Left renal cortex interstitium (tissue), 4 donors: ENCODE measurements at places on chromosomes 11 and 22. TPM values are rescaled to one million over a fixed set of nuclear protein-coding genes. Genes with fewer than 3 reads are reported as not detected.

- no peak for DNase-seq
Observed at GRCh38 chr22:35409783-35410662, 10.1 kb downstream of the MCM5 start.

GRCh38 chr11:15828215-15828853, 528.0 kb downstream of the SOX6 start:
- no peak for DNase-seq

DNA sequence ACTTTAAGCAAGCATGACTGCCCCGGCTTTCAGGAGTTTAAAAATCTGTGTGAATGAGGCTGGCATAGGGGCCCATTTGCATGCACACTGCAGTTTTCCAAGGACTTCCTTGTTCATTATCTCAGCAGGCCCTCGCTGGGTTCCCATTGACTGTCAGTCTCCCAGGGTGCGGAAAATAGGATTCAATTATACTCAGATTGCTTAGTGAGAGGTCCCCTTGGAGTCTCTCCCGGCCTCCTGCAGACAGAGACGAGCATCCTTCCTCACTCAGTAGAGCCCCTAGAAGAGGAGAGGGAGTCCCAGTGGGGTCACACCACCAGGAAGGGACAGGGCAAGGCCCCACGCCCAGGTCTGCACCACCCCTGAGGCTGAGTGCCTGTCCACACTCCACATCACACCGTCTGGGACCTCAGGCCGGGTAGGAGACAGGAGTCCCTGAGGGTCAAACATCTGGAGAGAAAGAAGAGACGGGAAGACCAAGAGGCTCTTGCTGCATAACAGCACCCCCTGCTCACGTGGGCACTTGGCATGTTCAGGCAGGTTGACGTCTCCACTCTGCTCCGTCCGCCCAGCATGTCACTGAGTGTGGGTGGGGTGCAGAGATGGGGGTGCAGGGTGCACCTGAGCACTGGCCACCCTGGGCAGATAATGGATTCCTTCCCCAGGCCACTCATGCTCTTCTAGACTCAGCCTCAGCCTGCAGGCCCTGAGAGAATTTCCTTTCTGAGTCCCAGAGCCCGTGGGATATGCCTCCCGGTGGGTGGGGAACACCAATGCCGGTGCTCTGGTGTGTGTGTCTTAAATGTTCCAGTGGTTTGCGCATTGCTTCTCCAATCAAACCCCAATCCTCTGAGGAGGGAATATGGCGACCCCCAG, 58.8 kb downstream of the MCM5 start:
- DNase-seq = no peak

Gene RAB3IL1
- 18.8 TPM for polyA plus RNA-seq

DNA sequence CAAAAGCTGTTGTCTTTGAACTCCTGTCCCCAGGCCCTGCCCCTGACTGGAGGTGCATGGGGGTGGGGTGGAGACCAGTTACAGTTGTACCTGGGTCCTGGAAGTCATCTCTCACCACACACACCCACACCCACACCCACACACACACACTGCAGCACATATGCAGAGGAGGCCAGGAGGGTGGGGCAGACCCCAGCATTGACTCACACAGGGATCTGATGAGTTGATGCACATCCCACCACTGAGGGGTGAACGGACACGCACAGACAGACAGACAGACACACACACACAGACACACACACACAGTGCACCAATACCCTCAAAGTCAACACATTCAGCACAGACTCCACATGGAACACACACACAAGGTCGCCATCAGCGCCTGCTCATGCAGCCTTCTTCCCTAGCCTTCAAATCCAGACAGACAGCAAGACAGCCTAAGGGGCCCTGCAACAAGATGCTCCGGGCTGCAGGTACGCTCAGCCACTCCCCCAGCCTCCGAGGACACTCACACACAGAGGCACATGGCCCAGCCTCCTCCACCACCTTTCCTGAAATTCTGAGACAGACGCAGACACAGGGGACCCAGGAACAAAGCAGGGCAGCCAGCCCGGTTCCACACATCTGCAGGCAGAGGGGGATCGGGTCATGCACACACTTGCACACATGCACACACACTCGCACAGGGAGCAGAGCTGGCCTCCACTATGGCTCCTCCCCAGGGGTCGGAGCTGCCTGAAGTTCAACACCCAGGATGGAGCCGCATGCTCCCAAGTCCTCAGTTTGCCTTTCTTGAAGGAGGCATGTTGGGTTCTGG, 26.5 kb downstream of the SYT7 start:
- no peak for DNase-seq

DNA sequence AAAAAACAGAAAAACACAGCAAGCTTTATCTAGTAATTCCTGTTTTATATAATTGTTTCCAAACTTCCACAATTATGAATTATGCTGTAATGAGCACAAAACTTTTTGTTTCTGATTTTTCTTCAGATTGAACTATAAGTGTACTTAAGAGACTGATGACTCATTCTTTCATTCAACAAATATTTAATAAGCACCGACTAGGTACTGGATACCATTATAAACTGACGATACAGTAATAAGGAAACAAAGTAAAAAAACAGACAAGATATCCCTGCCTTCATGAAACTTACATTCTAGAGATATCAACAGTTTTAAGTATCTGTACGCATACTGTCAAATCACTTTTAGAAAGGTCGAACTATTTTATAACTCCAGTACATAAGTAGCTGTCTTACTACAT, 78.6 kb downstream of the ME3 start:
- no peak for DNase-seq

- no peak for DNase-seq
Observed at GRCh38 chr11:3631331-3631730, 10.5 kb downstream of the ART5 start.

- DNase-seq = no peak
Observed at GRCh38 chr11:114309517-114309916, 13.3 kb downstream of the NNMT start.

DNA sequence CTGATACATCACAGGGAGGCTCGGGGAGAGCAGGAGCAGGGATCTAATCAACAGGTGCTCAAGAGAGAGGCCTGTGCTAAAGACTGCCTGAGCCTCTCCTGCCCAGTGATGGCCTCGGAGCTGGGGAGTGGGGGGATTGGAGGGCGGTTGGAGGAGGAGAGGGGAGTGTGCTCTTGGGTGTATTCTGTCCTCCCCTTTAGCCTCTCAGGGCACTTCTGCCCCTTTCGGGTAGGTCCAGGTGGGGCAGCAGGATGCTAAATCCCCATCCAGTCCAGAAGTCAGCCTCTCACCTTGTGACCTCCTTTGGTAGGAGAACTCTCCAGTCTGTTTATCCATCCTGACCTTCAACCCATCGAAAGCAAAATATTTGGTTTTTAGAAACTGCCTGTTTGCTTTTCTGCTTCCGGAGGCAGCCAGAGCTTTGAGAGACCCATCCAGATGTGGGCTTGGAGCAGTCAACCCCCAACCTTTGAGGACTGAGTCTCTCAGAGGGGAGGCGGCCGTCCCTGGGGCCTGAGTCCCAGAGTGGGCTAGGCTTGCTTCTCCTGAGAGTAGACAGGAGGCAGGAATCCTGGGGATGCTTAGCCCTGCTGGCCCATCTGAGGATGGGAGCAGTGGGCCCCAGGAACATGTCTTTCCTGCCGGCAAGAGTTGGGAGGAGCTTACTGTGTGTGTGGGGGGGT, 105.2 kb upstream of the SYT13 start:
- no peak for DNase-seq

- DNase-seq = no peak
Observed at GRCh38 chr11:116540645-116541304, 232.0 kb downstream of the BUD13 start.

DNA sequence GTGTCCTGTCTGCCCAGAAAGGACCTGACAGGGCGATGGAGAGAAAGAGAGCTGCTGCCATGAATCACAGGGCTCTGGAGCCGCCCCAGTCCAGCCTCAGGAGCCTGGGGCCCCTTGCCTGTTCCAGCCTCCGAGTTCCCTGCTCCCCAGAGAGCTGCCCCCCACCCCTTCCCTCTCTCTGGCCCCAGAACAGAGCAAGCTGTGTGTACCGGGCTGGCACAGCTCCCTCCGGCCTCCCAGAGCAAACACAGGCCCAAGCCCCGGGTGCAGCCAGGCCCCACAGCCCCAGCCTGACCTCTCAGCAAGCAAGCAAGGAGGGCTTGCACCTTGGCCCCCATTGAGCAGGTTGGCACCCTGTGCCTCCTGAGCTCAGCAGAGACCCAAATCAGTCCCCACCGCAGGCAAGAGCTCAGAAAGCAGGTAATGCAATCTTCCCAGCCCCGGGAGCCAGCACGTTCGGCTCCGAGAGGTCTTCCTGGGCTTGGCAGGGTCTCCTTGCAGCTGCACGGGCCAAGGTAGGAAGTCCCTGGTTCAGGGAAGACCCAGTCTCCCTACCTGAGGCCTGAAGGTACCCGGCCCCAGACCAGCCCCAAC, 1.4 kb downstream of the PACSIN3 start:
- DNase-seq = no peak

Gene TSSK2
- not detected for polyA plus RNA-seq

- no peak for DNase-seq
Observed at GRCh38 chr22:29044657-29045176, 16.9 kb downstream of the C22orf31 start.

Gene MYEOV
- 3.5 TPM for polyA plus RNA-seq

- DNase-seq = no peak
Observed at GRCh38 chr11:117866526-117866925, 9.9 kb downstream of the FXYD6 start.

Gene PGA4
- 1.1 TPM for polyA plus RNA-seq

DNA sequence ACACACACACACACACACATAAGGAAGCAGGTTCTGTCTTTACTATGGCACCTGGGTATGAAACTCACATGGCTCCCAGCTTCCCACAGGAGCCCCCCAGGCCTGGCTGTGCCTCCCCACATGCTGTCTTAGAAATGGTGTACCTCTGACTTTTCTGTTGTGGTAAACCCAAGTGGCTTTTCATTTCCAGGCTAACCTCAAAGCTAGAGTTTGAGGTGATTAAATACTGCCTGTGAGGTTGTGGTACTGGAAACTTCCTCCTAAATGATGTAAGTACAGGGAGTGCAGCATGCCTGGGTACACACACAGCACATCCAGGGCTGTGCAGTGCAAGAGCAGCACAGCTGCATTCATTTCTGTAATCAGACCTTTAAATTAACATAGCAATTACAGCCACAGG, 34.4 kb downstream of the ME3 start:
- DNase-seq = no peak

DNA sequence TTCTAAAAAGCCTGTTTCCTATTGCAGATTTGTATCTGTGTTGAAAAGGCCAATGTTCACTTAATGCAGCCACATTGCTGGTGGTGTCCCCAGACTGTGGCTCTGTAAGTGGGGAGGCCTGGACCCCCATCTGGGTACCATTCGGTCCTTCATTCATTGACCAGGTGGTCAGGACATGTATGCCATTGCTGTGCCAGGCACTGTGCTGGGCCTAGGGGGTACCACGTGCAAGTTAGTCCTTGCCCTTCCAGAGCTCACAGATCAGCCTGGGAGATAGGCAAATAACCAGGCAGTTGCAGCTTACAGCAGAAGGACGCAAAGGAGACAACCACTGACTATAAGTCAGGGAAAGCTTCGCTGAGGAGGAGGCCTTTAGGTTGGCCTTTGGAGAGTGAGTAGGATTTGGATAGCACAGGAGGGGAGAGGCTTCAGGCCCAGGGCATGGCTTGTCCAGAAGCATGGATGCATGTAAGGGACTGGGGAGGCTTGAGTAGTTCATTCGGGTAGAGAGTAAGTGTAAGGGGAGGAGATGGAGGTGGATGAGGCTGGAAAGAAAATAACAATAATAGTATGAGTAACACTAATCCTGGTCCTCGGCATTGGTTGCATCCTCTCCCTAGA, 5.0 kb downstream of the PRDM11 start:
- no peak for DNase-seq

DNA sequence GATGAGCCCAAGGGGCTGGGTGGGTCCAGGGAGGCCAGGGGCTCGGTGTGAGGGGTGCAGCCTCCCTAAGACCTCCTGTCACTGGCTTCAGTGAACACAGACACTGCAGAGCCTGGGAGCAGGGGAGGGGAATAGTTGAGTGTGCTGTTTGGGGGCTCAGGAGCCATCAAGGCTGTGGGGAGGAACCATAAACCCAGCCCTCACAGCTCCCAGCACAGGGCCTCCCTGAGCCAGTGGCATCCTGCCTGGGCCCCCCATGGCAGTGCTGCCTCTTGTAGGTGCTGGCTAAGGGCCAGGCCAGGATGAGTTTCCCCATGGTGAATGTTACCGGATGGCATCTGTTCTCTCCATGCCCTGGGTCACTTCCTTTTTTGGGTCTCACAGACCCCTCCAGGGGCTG, 25.5 kb downstream of the KCNJ5 start:
- no peak for DNase-seq

- no peak for DNase-seq
Observed at GRCh38 chr11:99368583-99368982, 347.8 kb downstream of the CNTN5 start.
